ENCODE measurements at places on chromosomes 6 and 20. TPM values are rescaled to one million over a fixed set of nuclear protein-coding genes. Genes with fewer than 3 reads are reported as not detected.

The GSTA3 gene
- polyA plus RNA-seq = 22.1 TPM

The CLPSL2 gene
- polyA plus RNA-seq = not detected

The SMOC2 gene
- 272 TPM for polyA plus RNA-seq

The SLC24A3 gene
- 20.2 TPM for polyA plus RNA-seq

The CST7 gene
- polyA plus RNA-seq = 1.1 TPM

The OR12D3 gene
- not detected for polyA plus RNA-seq

The KCNK15 gene
- polyA plus RNA-seq = 1.7 TPM

The BPI gene
- polyA plus RNA-seq = 2.9 TPM

All from ovary (tissue), 10 donors.